ENCODE measurements at places on chromosomes 6 and 20.

DNA sequence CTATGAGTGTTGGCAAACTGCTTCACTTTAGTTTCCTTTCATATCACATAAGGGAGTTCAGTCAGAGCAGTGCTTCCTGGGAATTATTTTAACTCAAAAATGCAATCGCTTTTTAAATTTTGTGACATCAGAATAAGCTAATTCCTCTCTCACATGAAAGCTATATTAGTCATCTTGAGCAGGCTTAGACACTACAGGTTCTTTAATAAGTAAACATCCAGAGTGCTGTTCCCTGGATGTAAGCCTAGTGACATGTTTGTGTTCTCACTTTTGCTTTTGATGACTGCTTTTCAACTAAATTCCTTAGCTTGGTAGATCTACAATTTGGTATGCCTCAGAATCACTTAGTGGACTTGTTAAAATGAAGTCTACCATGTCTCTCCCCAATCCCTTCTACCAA, 252.7 kb upstream of the POU3F2 start:
- DNase-seq: no peak

DNA sequence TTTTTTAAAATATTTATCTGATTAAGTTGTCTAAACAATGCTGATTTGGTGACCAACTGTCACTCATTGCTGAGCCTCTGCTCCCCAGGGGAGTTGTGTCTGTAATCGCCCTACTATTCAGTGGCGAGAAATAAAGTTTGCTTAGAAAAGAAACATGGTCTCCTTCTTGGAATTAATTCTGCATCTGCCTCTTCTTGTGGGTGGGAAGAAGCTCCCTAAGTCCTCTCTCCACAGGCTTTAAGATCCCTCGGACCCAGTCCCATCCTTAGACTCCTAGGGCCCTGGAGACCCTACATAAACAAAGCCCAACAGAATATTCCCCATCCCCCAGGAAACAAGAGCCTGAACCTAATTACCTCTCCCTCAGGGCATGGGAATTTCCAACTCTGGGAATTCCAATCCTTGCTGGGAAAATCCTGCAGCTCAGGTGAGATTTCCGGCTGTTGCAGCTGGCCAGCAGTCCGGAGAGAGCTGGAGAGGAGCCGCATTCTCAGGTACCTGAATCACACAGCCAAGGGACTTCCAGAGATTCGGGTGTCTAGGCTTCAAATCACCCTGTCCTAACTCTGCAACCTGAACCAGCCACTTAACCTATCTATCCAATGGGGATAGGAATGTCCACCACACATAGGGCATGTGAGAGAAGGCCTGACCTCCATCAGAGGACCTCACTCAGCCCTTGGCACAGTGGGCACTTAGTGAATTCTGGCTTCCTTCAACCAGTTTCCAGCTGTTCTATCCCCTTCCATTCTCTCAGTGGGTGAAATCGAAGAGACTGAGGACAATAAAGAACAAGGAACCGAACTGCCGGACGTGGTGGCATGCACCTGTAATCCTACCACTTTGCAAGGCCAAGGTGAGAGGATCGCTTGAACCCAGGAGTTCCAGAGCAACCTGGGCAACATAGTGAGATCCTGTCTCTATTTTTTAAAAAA, 3.1 kb downstream of the TNF start:
- DNase-seq: no peak

GRCh38 chr6:70903665-70904452, 53.0 kb downstream of the B3GAT2 start:
- DNase-seq: no peak

DNA sequence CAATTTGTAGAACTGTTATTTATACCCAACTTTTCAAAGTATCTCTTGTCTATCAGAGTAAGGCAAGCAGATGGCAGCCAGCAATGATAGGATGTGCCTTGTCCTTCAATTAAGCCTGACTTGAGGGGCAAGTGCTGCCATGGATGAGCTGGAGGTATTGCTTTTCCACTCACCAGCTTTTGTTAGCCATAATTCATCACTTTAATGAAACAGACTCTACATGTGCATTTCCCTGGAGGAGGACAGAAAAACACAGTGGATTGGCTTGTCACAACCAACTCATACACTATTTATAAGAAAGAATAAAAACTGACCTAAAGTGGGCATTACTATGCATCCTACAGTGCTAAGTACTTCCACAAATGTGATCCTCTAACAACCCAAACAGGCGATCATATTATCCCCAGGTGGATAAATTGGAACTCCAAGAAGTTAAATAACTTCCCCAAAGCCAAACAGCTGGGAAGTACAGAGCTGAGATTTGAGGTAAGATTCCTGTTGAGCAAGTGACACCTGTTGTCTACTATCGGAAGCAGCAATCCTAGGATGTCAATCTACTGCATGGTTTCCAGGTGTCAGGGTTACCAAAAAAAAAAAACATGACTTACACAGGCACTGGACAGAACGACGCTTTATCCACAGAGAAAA, 73.9 kb upstream of the NRSN1 start:
- DNase-seq: no peak

GRCh38 chr20:41408156-41408794, 41.7 kb upstream of the EMILIN3 start:
- no peak for DNase-seq

DNA sequence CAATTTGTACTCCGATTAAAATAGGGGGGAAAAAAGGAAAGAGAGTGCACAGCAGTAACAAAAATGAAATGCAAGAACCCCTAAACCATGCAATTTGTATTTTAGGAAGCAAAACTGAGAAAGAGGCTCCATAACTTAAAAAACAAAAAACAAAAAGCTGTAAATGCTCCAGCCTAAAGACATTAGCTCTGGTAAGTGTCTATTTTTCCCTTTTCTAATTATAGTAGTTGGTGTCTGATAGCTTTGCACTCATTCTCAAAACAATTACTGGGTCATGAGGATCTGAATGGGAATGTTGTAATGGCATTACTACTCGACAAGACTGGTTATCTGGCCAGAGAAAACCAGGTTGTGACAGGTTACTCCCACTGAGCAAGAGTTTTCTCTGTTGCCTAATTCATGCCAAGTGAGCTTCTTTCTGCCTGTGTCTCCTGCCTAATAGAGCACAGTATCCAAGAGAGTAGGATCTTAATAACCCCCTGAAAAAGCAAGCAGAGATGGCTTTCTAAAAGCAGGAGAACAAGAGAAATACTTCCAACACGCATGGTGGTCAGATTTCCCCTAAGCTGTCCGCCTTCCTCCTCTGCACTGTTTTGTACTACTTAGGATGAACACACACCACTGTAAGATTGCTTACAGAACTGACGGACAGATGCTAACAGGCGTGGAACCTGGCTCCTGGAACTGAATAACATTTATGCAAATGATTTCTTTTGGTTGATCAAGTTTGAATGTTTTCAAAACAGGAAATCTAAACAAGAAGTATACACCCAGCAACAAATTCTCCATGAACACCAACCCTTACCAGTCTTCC, 86.4 kb downstream of the FKBP5 start:
- DNase-seq: no peak

- peak; percentile 9 for DNase-seq
Measured at GRCh38 chr6:83193747-83194566, 800 bp downstream of the RWDD2A start.

GRCh38 chr20:1632178-1632577, 12.4 kb upstream of the SIRPB1 start:
- no peak for DNase-seq

- DNase-seq: no peak
Measured at GRCh38 chr6:157659536-157660271, 163.3 kb upstream of the SNX9 start.

DNA sequence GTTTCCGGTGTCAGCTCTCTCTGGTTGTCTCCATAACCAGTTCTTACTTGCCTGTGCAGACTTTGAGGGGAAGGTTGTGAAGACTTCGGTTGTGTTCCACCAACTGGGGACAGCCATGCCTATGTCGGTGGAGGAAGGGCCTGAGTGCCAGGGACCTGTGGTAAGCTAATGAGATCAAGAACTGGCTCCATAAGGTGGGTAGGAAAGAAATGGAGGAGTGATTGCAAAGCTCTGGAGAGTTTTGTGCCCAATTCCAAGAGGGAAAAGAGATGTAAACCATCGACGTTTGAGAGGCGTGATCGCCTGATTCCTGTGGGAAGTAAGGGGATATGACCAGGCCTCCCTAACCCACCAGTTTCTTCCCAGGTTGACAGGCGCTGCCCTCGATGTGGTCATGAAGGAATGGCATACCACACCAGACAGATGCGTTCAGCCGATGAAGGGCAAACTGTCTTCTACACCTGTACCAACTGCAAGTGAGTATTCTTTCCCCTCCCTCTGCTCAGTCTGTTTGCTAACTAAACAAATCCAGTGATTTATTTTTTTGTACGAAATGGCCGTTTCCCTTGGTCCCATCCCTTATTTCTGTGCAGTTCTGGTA, 893 bp downstream of the POLR1H start:
- no peak for DNase-seq

DNA sequence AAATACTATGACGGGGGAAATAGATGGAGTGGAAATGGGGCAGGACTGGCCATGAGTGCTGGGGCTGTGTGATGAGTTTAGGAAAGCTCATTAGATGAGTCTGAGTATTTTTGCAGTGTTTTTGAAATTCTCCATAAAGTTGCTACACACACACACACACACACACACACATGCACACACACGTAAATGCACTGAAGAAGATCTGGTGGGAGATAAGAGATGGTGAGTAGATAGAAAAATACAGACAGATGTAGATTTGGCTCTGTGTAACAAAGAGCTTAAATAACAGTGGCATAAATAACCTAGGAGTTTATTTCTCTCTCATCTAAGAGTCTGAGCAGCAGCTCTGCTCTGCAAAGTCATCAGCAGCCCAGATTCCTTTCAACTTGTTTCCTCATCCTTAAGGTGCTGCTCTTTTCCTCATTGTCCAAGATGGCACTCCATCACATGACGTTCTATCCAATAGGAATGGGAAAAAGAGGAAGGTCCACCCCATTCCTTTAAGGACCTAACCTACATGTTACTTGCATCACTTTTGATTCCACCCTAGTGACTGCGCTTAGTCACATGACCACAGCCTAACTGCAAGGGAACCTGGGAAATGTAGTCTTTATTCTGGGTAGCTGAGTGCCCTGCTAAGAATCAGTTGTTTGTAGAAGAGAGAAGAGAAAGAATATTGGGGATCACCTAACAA, 76.4 kb downstream of the EYA2 start:
- peak; percentile 13 for DNase-seq

DNA sequence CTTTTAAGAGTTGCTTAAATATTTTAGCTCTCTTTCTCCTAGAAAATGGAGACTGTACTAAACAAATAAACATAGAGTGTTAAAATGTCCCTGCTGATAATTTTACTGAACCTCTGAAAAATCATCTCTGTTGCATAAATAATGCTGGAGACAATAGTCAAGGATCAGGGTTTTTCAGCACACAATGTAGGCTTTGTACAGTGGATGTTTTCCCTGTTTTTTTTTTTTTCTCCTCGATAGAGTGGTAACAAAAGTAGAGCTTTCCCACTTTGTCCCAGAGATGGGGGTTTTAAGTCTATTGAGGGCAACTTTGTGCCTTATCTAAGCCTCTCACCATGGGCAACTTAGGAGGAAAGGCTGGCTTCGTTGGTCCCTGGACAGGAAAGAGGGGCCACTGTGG, 222.6 kb upstream of the HDDC2 start:
- DNase-seq: no peak

- DNase-seq: peak; percentile 24
Measured at GRCh38 chr6:30915591-30915946, 1.5 kb downstream of the VARS2 start.

- no peak for DNase-seq
Measured at GRCh38 chr6:170062915-170063241, 228.0 kb downstream of the DLL1 start.

- DNase-seq: no peak
Measured at GRCh38 chr20:33493076-33493766, 3.3 kb downstream of the CBFA2T2 start.

DNA sequence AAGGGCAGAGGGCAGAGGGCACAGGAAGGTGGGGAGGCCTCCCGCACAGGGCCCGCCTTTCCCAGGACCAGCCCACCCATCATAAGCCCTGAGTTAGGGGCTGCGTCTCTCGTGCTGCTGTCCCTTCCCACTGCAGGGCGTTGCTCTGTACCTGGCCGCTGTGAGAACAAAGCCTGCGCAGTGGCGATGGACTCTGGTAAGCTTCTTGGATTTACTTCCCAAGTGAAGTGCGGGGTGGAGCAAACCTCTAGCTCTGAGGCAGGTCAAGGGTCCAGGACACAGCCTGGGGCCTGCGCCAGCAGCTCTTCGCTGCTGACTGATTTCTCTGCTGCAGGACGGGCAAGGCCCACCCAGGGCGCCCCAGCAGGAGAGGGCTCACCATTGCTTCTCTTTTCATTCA, 23.9 kb downstream of the INSM1 start:
- DNase-seq: no peak

- DNase-seq: no peak
Measured at GRCh38 chr20:51221791-51222408, 199.0 kb upstream of the KCNG1 start.

GRCh38 chr6:143328876-143329275, 121.6 kb downstream of the ADAT2 start:
- no peak for DNase-seq

GRCh38 chr20:51431321-51431720, 111.2 kb downstream of the NFATC2 start:
- DNase-seq: no peak

DNA sequence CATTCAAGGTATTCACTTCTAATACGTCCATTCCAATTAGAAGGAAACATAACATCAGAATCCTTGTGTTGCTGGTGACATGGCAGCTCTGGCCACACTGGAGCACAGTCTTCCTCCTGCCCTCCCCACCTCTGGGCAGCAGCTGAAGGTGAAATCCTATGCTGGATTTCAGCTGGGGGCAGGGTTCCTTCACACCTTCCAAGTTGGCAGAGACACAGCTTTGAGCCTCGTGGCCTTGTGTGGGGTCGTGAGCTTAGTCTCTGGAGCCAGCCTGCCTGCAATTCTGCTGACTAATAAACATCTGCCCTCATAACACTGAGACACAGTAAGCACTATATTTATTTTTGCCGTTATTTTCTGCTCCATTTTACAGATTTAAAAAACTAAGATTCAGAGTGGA, 218.9 kb upstream of the RIN2 start:
- DNase-seq: no peak

GRCh38 chr6:80523010-80523409, 416.5 kb downstream of the BCKDHB start:
- DNase-seq: no peak

DNA sequence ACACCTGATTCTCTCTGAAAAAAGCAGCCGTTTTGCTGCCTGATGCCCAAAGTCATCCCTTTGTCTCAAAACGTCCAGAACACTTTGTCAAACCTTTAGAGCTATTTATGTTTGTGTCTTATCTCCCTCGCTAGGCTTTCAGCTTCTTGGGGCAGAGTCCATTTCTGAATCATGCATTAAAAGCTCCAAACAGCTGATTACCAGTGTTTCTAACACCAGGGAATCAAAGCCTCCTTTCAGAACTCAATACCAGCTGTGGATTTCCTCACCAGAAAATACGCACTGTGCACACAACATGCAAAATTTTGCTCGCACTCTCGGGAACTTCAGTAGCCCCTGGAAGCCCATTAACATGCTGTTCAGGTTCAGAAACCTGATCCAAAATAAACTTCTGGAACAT, 333.3 kb downstream of the HACE1 start:
- DNase-seq: no peak

GRCh38 chr20:18728165-18728869, 85.3 kb upstream of the SCP2D1 start:
- DNase-seq: no peak

Data from CD4-positive, CD25-positive, alpha-beta regulatory T cell (primary cell).